ENCODE measurements at places on chromosomes 5 and 9.

DNA sequence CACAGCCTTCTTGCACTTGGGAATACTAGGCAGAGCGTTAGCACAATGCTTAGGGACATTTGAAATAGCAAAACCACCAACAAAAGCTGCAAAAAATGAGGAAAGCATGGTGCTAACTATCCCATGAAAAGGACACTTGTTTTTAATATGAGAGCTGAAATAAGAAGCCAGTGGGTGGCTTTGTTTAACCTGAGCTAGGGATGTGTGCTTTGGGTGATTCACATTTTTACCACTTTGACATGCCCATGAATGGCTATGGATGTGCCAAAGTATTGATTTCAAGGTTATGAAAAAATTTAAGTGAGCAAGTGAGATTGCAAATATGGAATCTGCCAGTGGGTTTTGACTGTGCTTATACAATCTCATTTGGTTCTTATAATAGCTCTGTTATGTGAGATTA, 67.3 kb downstream of the DMRT2 start:
- H3K27me3 ChIP-seq: no peaks in the 10 kb centered on the region
- no peaks in the 10 kb centered on the region for H3K4me1 ChIP-seq
- no peak overlapping the region for H3K4me3 ChIP-seq
- no peak for DNase-seq
- no peak overlapping the region for H3K27ac ChIP-seq

DNA sequence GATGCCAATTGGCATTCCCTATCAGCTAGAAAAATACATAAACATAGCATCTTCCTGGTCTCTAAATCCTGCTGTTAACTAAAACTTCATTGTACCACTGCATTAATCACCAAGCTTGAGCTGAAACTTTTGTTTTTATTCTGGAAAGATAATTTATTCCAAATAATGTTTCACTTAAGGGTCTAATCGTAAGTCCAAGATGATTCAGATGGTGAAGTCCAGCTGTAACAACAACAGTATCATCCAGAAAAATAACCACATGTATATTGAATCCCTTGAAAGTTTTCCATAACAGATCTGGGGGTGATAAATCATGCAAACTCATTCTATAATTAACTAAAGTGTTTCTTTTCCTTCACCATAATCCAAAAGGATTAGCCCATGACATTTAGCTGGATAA, 23.9 kb downstream of the RORB start:
- no peaks in the 10 kb centered on the region for H3K27me3 ChIP-seq
- H3K4me1 ChIP-seq: no peaks in the 10 kb centered on the region
- no peak for DNase-seq

- DNase-seq: peak; percentile 57
- no peaks in the 10 kb centered on the region for H3K36me3 ChIP-seq
- H3K27me3 ChIP-seq: no peaks in the 10 kb centered on the region
- no peak overlapping the region for H3K4me3 ChIP-seq
- H3K4me1 ChIP-seq: peaks cover 30% of the 10 kb centered on the region
Observed at GRCh38 chr5:172106511-172107356, 81.3 kb downstream of the STK10 start.

DNA sequence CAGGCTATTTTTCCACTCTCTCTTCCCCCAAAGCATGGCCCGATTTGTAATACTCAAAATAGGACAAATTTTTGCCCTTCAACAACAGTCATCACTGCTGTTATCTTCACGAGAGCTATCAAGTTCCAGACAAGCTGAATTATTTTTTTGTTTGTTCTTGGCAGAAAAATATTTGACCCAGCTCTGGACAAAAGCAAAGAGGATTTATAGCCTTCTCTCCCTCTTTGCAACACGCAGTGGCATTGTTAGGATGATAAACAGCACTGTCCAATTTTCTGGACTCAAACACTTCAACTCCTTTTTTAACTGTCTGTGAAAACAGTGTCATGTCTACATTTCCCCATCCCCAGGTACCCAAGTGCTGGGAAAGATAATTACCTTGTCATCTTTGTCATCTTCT, 160.3 kb downstream of the SLF1 start:
- DNase-seq: no peak
- H3K27me3 ChIP-seq: no peaks in the 10 kb centered on the region
- H3K4me3 ChIP-seq: no peak overlapping the region

DNA sequence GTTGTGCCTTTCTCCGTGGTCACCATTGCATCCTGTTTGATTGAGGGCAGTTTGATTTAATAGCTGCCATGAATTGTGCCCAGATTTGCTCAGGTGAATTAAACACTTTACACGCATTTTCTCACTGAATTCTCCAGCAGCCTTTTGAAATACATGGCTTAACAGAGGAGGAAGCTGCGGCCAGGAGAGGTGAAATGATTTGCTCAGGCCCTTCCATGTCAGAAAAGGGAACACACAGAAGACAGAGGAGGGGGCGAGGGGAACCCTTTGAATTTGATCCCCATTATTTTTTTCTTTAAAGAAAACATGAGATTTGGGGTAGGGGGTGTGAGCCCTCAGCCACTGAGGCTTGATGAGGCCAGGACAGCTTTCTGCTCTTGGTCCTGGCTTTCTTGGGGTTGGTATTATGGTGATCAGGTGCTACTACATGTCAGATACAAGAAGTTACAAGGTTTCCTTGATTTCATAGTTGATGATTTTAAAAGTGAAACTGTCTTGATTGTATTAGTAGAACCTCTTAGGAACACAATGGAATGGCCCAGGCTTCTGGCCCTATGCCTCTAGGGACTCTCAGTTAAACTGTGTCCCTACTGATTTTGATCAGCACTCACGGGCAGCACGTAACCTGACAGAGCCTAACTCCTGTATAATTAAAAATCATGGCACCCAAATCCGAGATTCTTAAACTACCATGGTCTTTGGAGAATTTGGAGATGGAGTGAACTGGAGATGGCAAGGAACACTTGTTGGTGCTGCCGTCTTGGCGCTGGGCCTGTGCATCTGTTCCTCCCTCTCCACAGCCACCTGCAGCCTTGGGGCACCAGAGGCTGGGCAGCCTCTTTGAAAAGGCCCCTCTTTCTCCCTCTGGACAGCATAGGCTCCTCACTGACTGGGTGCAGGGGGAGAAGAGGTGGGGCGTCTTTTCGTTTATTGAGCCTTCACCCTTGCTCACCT, 107.9 kb downstream of the TRIO start:
- H3K27me3 ChIP-seq: no peaks in the 10 kb centered on the region
- DNase-seq: no peak
- H3K4me1 ChIP-seq: peaks cover 74% of the 10 kb centered on the region
- no peak overlapping the region for H3K4me3 ChIP-seq
- H3K27ac ChIP-seq: no peak overlapping the region

DNA sequence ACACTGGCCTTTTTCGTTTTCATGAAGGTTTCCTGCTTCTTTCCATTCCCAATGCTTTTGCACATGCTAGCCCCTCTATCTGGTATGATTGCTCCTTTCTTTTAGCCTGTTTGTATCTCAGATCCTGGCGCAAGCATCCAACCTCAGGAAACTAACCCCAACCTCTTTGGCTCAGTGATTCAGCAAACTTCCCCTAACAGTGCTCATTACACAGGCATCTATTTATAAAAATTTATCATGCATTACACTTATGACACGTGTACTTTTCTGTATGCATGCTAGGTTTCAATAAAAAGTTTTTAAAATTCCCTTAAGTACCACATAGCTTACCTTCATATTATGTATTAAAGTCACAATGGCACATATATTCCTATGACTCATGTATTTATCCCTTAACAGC, 218.9 kb downstream of the EPB41L4A start:
- H3K4me3 ChIP-seq: no peak overlapping the region
- H3K27ac ChIP-seq: no peak overlapping the region
- H3K4me1 ChIP-seq: no peaks in the 10 kb centered on the region
- DNase-seq: no peak

DNA sequence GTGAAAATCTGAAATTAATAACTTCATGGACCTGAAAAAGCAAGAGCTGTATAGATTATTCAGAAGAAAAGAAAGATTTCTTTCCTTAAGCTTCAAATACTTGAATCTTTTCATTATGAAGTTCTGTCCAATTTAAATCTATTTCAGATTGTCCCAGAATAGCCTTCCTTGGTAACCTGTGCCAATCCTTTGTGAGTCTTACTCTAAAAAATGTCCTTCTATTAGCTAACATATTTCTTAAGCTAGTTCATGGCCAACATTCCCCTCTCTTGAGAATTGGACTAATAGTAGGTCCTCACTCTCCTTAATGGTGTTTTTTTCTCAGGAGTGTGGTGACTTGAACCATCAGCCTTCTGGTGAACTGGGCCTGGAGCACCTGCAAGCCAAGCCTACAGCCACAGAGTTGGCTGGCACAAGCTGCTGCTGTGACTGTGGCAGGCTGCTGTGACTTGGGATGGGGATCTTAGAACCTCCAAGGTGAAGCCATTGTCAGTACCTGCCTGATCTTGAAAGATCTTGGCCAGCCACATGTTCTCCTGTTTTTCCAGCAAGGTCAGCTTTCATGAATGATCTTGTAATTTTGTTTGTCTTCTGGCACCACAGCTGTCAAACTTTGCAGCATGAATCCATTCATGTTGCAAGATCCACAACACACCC, 262.6 kb upstream of the MAP3K1 start:
- peaks cover 22% of the 10 kb centered on the region for H3K4me1 ChIP-seq
- H3K4me3 ChIP-seq: no peak overlapping the region
- no peaks in the 10 kb centered on the region for H3K27me3 ChIP-seq
- no peak for DNase-seq
- H3K27ac ChIP-seq: no peak overlapping the region
- H3K36me3 ChIP-seq: no peaks in the 10 kb centered on the region

GRCh38 chr5:37715361-37715760, 124.5 kb downstream of the GDNF start:
- H3K4me1 ChIP-seq: peaks cover 23% of the 10 kb centered on the region
- DNase-seq: no peak
- H3K27me3 ChIP-seq: no peaks in the 10 kb centered on the region
- no peaks in the 10 kb centered on the region for H3K36me3 ChIP-seq
- no peak overlapping the region for H3K27ac ChIP-seq

DNA sequence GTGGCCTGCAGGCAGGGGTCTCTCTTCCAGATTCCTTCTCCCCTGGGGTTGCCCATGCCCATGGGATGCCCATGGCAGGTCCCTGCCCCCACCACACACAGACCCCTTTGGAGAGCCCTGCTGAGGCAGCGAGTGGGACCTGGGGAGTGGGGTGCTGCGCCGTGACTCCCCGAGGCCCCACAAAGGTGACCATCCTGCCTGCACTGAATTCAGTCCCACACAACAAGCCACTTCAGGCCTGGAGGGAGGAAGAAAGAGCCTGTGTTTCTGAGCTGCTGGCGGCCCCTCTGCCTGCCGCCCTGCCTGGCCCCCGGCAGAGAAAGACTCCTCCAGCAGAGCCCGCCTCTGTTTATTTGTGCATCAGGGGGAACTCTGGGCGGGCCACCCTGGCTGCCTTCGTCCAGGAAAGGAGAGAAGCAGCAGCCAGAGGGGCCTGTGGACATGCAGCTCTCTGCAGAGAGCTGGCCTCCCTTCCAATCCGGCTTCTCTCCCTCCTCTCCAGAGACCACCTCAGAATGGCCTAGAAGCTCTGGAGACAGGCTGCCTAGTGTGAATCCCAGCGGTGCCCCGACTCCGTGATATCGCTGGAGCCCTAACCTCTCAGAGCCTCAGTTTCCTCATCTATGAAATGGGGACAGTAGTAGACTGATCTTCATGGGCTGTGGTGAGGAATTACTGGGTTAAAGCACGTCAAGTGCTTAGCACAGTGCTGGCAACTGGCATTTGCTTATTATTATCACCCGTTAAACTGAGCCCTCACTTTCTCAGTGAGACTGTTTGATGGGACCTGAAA, 72.9 kb downstream of the COL27A1 start:
- DNase-seq: no peak
- no peak overlapping the region for H3K4me3 ChIP-seq
- H3K27ac ChIP-seq: no peak overlapping the region
- H3K27me3 ChIP-seq: no peaks in the 10 kb centered on the region

GRCh38 chr5:133681896-133682295, 69.6 kb upstream of the FSTL4 start:
- no peak overlapping the region for H3K27ac ChIP-seq
- DNase-seq: no peak
- H3K4me1 ChIP-seq: peaks cover 11% of the 10 kb centered on the region
- no peaks in the 10 kb centered on the region for H3K27me3 ChIP-seq
- no peaks in the 10 kb centered on the region for H3K36me3 ChIP-seq
- no peak overlapping the region for H3K4me3 ChIP-seq

DNA sequence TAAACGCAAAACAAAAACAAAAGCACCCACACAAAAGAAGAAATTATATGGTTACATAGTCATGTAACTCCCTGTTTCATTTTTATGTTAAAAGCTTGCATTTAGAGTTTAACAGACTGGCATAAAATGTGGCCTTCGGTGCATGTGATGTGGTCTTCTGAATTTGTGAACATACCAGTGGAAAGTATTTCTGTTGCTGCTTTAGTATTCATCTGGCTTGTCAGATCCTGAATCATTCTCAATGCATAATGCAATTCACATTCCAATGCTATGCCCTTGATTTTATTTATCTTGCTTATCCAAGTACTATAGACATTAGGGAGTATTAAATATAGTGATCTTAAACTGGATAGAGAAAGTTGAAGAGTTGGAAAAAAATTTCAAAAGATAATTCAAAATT, 740.2 kb upstream of the ZNF608 start:
- H3K36me3 ChIP-seq: no peaks in the 10 kb centered on the region
- peaks cover 15% of the 10 kb centered on the region for H3K4me1 ChIP-seq
- H3K4me3 ChIP-seq: no peak overlapping the region
- DNase-seq: no peak

DNA sequence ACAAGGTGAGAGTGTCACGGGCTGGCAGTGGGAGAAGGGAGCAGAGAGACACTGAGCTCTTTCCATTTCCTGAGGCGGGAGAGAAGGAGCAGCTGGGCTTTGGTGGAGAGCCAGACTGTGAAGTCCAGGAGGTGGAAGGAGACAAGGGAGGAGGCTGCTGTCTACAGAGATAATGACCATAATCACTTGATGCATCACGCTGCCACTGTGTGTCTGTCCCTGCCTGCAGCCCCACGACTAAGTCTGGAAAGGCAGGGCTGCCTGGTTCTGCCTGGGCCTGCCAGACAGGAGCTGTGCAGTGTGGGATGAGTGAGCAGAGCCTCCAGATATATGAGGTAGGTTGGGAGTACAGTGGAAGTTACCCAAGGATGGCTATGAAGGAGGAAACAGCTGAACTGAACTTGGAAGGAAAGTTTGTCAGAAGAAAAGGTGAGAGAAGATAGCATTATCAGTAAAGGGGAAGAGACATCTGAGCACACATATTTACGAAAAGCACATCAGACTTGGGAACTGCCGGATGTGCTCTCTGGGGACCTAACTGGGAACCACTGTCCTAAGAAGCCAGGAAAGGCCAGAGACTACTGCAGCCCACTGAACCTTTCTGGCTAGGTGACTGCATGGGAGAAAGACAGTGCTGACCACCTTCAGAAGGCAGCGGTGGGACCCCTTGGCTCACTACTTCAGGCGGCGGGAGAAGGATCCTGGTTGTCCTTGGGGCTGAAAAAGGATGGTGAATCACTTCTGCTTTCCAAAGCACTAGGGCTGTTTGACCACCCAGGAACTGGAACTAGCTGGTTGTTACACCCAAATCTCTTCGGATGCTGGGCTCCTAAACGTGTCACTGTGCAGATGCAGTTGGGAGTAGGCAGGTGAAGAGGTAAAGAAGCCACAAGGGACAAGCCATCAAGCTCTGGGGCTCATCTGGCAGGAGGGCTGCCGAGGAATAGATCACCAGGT, 12.8 kb upstream of the DDX41 start:
- H3K4me3 ChIP-seq: no peak overlapping the region
- DNase-seq: no peak
- H3K36me3 ChIP-seq: peaks cover 87% of the 10 kb centered on the region
- peaks cover 7% of the 10 kb centered on the region for H3K4me1 ChIP-seq

GRCh38 chr9:114655689-114656088, 1.9 kb downstream of the TEX53 start:
- no peak for DNase-seq
- H3K4me1 ChIP-seq: peaks cover 2% of the 10 kb centered on the region
- H3K27ac ChIP-seq: no peak overlapping the region
- H3K4me3 ChIP-seq: no peak overlapping the region
- H3K27me3 ChIP-seq: no peaks in the 10 kb centered on the region
